ENCODE measurements at places on chromosomes 5 and 9.

DNA sequence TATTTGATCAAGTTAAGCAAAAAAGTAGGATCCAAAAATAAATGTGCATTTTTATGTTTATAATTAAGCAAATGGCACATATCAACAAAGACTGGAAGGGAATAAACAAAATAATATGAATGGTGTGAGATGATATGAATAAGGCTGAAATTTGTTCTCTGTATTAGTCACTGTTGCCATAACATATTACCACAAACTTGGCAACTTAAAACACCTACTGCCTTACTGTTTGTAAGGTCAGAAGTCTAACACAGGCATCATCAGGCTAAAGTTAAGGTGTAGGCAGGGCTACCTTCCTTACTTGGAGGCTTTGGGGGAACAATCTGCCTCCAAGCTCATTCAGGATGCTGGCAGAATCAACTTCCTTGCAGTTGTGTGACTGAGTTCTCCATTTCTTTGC is 19.3 kb downstream of the PGGT1B start:
- no peak for DNase-seq

GRCh38 chr5:61657686-61658085 is 325.6 kb downstream of the ZSWIM6 start:
- no peak for DNase-seq

DNA sequence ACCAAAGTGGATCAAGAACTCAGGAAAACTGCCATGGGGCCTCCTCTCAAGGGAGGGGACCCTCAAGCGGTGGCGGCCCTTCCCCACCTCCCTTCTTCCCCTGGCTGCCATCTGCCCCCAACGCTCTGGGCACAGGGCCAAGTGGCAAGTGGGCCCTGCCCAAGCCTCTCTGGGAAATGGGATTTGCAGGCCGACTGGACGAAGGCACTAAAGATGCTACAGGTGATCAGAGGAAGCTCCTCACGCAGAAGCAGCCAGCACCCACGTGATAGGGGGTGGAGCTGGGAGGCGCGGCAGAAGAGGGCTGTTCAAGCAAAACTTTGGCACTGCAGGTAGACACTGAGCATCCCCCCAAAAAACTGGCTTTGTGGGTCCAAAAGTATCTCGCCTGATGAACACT is 52.7 kb upstream of the UBTD2 start:
- DNase-seq: no peak

DNA sequence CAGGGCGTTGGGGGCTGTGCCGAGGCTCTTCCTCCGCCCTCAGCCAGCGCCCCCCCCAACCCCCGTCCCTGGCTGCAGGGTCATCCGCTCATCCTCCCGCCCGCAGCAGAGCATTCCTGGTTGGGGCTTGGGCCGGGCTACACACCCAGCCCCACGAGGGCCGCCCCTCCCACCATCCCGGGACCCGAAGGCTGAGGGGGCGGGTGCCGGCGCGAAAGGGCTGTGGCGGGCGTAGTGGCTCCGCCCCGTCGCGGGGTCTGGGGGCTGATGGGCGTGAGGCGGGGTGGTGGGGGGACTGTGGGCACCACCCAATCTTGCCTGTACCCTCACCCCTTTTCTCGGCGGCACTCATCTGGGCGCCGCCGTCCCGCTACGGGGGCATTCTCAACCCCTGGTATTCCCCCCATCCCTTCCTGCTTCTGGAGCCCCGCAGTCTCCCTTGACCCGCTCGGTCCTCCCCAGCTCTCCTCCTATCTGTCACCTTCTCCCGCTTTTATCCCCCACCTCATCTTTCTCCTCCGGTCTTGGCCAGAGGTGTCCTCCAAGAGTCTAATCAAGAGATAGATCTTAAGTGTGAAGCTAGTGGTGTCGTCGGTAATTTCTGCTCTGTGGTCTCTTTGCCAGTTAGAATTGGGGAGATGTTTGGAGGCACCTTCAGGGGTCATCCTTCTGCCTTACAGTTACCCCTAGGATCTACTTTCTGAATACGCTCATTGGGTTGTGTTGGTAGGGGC is 1.6 kb downstream of the FER start:
- DNase-seq: peak; percentile 47

- DNase-seq: no peak
Measured at GRCh38 chr9:38336341-38336740, 56.2 kb upstream of the ALDH1B1 start.

GRCh38 chr9:17852108-17852507 is 273.2 kb downstream of the SH3GL2 start:
- no peak for DNase-seq

- no peak for DNase-seq
Measured at GRCh38 chr9:83183621-83184020, 120.7 kb upstream of the RASEF start.

- DNase-seq: no peak
Measured at GRCh38 chr9:114430457-114430856, 42.7 kb upstream of the AKNA start.

DNA sequence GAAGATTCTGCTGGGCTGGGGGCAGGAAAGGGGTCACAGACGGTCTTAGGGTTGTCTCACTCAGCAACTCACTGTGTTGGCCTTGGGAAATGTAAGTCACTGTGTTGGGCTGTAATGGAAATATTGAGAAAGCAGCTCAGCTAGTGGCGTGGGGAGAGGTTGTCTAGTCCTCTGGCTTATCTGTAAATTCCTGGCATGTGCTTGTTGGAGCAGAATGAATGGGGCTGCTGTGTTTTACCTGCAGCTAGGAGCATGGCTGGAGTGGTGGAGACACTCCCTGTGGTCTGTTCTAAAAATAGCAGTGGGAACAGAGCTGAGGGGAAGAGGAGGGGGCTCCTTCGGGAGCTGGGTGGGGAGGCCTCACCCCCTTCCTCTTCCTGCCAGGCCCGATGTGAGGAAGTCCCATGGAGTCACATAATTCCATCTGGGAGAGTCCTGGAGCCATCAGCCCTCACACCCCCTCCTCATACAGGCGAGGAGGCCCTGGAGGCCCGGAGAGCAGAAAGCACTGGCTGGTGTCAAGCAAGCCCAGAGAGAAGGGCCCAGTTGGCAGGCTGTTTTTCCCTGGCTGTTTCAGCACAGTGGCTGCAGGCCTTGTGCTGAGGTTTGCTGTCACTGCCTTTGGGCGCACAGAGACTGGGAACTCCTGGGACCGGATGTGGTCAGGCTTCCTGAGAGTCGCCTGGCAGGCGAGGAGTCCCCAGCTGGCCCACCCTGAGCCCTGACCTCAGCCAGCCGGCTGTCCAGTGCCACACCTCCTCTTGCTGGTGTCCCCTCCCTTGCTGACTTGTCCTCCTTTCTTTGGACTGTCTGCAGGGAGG is 84.9 kb downstream of the RGS3 start:
- DNase-seq: no peak

DNA sequence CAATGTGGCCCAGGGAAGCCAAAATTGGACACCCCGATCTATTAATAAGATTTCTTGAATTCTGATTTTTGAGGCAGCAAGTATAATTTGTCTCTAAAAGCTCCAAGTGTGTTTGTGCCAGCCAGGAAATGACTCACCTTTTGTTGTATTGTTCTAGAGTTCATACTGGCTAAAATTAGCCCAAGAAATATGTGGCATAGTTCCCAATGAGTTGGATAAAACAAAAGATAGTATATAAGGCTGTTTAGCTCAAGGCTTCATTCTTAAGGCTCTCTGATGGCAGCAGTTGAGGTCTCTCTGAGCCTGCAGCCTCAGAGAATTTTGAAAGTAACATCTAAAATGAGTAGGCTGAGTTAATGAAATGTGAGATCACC is 21.6 kb downstream of the HMGXB3 start:
- no peak for DNase-seq

DNA sequence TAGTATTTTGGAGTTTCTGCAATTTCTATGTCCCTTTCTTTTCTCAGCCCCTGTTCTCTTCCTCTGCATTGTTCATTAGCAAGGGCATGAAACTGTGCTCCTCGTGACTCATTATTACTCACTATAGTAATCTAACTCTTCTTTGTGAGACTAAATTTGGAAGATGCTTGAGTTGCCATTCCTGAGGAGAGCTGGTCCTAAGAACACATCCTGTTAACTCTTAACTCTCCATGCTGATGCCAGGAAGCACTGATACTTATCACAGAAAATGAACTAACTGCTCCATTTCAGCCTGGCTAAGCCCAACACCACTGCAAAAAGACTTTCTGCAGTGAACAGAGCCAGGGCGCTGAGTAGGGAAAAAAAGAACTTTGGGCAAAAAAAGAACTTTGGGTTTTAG is 10.6 kb upstream of the CSNK1A1 start:
- DNase-seq: no peak

GRCh38 chr5:88556406-88556805 is 287.8 kb upstream of the TMEM161B start:
- DNase-seq: no peak

DNA sequence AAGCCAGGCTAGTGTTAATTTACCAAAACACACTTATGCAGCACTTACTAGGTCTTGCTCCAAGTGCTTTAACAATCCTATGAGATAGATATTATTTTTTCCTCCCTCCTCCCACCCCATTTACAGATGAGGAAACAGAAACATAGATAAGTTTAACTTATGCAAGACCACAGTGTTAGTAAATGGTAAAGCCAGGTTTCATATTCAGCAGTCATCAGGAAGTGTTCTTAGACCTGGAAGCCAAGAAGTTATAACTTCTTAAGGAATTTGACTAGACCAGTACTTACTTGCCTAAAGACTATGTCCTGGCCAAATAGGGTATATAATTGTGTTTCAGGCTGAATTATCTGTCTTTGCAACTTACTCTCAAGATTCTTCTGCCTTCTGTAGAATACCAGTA is 15.9 kb downstream of the ABHD17B start:
- no peak for DNase-seq

GRCh38 chr5:923281-923873 is 30.7 kb downstream of the TRIP13 start:
- DNase-seq: peak; percentile 52

DNA sequence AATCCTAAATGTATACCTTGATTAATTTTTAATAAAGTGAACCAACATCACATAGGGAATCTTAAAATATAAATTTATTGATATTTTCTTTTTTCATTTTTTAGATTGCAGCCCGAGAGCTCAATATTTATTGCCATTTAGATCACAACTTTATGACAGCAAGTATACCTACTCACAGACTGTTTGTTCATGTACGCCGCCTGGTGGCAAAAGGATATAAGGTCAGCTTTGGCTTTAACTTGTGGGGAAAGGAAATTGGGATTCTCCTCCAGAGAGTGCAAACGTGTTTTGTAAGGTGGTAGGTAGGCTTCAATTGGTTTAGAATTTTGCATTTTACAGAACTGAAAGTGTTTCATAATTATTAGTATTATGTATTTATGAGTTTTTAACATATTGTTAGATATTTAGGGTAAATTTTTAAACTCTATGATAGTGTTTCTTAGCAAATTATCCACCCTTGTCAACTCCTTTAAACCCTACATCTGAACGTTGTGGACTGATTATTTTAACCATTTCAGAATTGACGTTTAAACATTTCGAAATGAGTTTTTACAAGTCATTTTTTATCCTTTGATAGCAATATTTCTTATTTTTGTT is 17.5 kb upstream of the DHFR start:
- DNase-seq: peak; percentile 51

GRCh38 chr9:92607088-92607487 is 62.8 kb downstream of the IPPK start:
- DNase-seq: no peak

GRCh38 chr9:93415176-93415690 is 36.3 kb upstream of the FAM120A start:
- DNase-seq: no peak

DNA sequence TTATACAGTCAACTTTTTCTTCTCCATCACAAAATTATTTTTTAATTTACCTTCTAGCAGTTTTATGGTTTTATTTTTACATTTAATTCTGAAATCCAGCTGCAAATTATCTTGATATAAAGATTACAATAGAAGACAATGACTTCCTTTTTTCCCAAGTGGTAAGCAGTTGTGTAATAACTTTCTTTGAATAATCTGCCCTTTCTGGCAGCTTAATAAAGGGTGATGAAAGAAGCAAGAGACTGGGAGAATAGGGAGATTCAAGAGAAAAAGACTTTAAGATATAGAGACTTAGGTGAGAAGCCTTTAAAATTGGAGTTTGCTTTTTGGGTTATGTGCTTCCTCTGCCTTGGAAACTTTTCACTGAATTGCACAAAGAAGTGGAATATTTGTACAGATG is 100.4 kb upstream of the FREM1 start:
- no peak for DNase-seq

DNA sequence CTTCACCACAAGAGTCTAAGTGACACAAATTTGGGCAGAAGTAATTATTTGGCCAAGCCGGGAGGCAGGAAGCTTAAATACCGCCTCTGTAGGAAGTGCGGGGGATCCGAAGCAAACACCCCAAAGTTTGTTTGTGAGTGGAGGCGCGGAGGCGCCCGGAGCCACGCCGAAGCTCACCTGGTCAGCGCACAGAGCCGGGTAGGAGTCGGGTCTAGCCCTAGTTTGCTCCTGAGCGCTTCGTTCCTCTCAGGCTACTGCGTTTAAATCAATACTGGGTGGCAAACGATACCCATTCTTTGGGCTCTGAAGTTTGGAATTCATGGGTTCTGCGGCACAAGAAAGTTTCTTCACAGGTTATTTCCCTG is 855 bp downstream of the MCC start:
- DNase-seq: no peak

Measured in T follicular helper cell (primary cell).